ENCODE measurements at places on chromosomes 4 and X.
A peak's percentile ranks its signal among the peaks of the same experiment; 100 is the strongest.

DNA sequence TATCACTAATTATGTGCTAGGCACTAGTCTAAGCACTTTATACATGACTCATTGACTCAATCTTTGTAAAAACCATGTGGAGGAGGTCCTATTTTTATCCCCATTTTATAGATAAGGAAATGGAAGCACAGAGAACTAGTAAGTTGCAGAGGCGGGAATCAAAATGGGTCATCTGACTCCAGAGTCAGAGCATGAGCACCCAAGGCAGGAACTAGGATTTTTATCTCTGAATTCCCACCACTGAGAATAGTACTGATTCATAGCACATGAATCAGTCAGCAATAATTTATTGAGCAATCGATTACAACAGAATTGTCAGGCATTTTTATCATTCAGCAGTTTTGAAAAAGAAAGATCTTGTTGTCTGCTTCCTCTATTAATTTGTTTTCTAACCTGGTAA is 19.3 kb downstream of the SCARB2 start:
- no peak for DNase-seq

GRCh38 chrX:47360423-47361179 is 9.8 kb upstream of the ZNF157 start:
- no peak for DNase-seq

GRCh38 chr4:3396600-3396999 is 45.2 kb upstream of the HGFAC start:
- DNase-seq, result no peak

- DNase-seq, result no peak
Measured at GRCh38 chr4:158410272-158410671, 111.4 kb upstream of the RXFP1 start.

- no peak for DNase-seq
Measured at GRCh38 chr4:110735686-110736085, 112.8 kb upstream of the PITX2 start.

GRCh38 chrX:142238536-142238935 is 33.4 kb upstream of the MAGEC2 start:
- no peak for DNase-seq

DNA sequence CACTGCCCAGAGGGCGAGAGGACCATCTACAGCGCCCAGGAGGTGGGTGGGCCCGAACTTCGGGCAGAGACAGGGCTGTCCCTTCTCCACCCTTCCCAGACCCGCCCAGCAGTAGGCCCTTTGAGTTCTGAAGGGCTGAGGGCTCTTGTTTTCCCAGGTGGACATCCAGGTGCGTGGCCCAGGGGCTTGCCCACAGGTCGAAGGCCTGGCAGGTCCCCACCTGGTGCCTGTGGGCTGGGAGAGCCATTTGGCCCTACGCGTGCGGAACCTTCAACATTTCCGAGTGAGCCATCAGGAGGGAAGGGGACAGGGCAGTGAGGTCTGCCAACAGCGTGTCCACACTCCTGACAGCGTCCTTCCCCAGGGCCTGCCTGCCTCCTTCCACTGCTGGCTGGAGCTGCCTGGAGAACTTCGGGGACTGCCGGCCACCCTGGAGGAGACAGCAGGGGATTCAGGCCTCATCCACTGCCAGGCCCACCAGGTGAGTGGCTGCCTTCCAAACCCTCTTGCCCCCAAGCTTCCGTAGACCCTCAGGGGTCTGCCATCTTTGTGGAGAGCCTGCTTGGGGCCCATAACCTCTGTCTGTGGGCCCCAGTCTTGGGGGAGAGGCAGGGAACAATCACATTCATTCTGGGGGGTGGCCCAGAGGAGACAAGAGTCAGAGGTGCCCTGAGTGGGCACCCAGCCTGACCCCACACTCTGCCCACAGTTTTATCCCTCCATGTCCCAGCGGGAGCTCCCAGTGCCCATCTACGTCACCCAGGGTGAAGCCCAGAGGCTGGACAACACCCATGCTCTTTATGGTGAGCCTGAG is 6.8 kb downstream of the PLXNB3 start:
- DNase-seq, result no peak

DNA sequence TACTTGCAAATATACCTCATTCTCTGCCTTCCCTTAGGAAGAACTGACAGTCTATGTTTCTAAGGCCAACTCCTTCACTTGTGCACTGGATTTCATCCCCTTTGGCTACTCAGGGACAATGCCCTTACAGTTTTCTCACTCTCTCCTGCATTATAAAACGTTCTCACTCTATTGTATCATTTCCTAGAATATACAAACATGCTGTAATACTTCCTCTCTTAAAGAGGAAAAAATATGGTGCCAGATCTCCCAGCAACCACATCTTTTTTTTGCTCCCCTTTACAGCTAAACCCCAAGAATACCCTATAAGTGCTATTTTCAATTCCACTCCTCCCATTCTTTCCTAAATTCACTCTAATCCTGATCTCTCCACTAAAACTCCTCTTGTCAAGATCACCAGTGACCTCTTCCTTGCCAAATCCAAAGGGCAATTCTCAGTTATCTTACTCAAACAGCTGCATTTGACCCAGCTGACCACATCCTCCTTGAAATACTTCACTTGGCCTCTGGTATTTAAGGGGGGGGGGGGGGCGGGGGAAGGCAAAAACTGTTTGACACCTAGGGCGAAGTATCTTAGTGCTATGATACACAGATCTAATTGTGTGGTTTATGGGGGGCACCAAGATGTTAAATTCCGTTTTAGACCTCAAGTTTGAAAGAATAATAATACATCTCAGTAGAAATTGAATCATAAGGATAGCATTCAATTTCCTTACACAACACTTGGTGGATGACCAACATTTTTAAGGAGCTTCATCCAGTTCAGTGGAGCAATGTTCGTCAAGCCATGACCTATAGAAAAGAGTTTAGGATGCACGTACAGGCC is 1.6 kb downstream of the RCHY1 start:
- no peak for DNase-seq

- DNase-seq, result no peak
Measured at GRCh38 chr4:14596028-14596427, 406.3 kb upstream of the CPEB2 start.

- peak; percentile 90 for DNase-seq
Measured at GRCh38 chr4:185587427-185588161, 52.3 kb upstream of the PDLIM3 start.

DNA sequence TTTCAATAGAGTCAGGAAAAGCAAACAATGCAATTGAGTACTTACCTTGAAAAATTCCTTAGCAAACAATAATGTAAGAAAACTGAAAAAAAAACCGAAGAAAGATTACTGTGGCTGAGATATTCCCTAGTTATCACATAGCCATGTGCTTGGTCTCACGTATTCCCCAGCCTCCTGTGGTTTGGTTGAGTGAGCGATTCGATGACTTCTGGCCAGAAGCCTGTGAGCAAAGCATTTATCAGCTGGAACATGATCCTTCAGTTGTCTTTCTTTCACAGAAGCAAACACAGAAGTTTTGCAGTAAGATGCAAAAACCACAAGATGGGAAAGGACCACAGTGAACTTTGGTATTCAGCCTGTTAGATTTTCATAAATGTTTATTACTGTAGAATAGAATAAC is 1754.3 kb upstream of the AGA start:
- no peak for DNase-seq

GRCh38 chr4:59058543-59058942 is 1948.4 kb upstream of the IGFBP7 start:
- DNase-seq, result no peak

DNA sequence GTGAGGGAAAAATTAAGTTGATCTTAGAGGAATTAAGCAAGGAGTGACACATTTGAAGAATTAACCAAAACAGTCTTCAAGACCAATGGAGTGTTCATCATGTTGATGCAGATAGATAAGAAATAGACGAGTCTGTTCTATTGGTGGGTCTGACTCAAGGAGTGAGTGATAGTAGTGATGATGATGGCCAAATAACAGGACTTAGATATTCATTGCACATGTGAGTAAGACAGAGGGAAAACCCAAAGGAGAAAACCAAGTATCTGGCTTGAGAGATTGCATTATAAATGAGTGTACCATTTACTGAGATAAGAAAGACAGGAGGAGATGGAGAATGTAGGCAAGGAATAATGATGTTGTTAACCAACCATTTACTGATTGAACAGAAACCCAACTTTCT is 321.3 kb downstream of the ADGRL3 start:
- no peak for DNase-seq

DNA sequence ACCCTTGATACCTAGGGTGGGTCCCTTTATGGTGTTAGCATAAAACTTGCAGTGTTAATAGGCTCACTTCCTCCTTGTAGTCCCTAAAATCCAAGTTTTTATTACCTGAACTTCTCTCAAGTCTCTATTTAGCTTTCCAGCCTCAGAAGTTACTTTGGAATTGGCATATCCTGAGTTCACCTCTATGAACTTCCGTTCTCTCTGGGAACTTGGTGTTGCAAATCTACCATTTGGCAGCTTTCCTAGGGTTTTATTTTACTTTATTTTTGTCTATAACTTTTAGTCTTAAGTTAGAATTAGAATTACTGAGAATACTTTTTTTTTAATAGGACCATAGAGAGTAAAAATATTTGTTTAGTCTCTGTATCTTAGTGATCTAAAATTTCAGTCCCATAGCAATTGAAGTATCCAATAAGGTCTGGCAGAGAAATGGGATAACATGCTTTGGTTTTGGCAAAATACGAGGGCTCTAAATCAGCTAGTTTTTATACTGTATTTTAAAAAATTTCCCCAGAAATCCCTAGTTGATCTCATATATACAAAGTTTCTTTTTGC is 30.3 kb upstream of the NAF1 start:
- DNase-seq, result no peak

DNA sequence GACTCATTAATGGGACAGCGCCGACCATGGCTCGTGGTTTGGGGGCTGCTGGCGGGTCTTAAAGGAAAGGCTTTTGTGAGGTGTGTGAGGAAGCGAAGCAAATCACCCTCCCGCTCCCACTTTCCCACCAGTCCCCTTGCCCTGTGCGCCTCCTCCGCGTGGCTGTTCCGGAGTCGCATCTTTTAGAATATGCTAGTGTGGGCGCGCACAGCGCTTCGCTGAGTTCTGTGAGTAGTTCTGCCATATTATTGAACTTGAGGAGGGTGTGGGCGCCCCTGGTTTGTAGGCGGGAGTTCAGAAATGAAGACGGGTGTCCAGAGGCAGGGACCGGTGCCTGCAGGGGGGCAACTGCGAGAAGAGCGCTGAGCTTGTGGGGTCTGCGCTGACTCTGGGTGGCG is 49.1 kb downstream of the ZNF141 start:
- DNase-seq, result no peak

DNA sequence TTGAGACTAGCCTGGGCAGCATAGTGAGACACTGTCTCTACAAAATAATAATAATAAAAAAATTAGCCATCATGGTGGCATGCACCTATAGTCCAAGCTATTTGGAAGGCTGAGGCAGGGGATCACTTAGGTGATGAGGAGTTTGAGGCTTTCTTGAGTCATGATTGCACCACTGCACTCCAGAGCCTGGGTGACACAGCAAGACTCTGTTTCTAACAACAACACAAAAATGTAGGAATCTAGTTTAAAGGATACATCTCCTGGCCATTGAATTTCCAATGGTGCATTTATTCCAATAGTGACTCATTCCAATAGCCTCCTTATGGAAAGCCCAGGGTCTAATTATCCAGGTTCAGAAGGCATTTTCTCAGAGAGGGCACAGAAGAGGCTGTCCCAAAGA is 21.9 kb upstream of the HERC6 start:
- DNase-seq, result no peak

DNA sequence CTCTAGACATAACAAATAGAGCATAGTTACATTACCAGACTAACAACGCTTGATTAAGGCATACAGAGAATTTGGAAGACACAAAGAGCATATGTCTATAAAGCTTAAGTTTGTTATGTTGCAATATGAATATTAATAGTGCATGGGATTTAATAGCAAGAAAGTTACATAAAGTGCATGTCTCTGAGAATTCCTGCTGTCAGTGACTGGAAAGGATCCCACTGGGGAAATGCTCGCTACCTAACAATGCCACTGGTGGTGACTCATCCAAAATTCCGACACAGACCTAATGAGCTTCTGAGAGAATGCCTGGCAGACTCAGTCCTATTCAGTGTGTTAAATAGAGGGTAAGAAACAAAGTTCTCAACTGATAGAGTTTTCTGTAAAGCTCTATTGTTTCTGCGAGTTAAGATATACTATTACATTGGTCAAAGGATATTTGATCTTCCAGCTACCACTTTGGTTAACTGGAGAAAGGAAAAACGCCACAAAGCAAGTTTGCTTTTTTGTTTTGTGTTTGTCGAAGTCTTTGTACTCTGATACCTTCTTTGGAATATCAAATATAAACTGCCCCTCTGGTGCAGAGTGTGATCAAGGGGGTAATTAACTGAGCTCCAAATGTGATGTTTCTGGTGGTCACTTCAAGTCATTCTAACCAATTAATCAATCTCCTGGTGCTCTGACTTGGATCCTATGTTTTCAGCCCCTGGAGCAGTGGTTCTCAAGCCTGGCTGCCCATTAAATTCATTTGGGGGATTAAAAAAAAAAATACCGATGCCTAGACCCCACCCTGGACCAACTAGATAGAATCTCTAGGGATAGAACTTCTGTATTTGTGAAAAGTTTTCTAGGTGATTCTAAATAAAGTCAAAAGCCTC is 107.9 kb downstream of the PALLD start:
- DNase-seq, result no peak

DNA sequence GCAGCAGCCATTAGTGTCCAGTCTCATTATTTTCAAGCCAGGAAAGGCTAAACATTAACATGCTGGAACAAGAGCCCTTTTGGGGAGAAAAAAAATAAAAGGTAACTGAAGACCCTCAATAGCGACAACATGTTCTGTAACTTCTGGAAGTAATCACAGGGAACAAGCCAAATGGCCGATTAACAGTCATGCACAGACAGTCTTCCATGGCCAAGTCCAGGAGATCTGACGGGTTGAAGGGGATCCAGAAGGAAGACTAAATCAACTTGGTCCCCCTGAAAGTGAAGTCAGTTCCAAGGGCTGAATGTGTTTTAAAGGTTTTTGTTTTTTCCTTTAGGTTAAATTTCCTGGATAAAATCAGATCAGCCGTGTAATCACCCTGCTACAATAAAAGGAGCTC is 52.5 kb downstream of the LNX1 start:
- DNase-seq, result no peak

GRCh38 chr4:24763631-24764297 is 31.6 kb upstream of the SOD3 start:
- DNase-seq, result no peak

DNA sequence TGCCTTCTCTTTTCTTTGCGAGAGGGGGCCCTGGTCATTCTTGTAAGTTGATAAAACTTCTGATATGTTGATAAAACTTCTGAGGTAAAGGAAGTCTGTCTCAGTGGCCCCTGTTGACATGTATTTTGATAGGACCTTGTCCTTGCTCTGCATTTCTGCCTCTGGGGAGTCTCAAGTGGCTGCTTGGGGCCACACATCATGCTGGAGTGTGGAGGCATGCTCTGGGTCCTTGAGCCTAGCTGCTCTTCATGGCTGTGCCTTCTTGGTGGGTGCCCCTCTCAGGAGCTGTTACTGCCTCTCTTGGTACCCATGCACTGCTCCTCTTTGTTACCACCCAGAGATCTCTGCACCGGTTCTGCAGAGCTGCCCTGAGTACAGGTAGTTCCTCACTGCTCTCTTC is 14.2 kb downstream of the NSD2 start:
- no peak for DNase-seq

DNA sequence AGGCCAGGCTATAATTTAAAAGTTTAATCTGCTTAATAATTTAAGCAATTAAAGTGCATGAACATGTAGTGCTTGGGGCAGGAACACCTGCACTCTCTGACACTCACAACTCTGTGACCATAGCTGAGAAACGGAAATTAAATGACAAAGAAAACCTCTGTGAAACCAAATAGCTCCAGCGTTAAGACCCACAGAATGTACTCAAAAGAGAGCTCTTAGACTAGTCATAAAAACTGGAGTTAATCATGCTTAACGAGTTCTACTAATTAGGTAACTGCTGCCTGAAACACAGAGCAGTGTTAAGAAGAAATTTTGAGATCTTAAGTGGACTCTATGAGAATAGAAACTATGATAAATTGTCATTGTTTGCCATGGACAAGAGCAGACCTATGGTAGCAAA is 174.4 kb upstream of the SPIN4 start:
- no peak for DNase-seq
